ENCODE measurements at places on chromosomes 3 and 15.
A peak's percentile ranks its signal among the peaks of the same experiment; 100 is the strongest.

- no peak for DNase-seq
These were observed 19.9 kb upstream of the SYNM start for GRCh38 chr15:99084965-99085364.

- DNase-seq: no peak
These were observed 3.6 kb downstream of the FYTTD1 start for GRCh38 chr3:197753263-197753662.

GRCh38 chr3:132570016-132570415 lies 27.1 kb upstream of the ACKR4 start:
- DNase-seq: no peak

- peak; percentile 90 for DNase-seq
These were observed at the start of gene GRM2 for GRCh38 chr3:51706788-51707731. TSS of gene GRM2 (plus strand) at chr3:51707068. CDS start at chr3:51708984, 1,916 bp downstream.
